ENCODE measurements at places on chromosomes 4 and X. TPM values are rescaled to one million over a fixed set of nuclear protein-coding genes. Genes with fewer than 3 reads are reported as not detected.
A peak's percentile ranks its signal among the peaks of the same experiment; 100 is the strongest.

DNA sequence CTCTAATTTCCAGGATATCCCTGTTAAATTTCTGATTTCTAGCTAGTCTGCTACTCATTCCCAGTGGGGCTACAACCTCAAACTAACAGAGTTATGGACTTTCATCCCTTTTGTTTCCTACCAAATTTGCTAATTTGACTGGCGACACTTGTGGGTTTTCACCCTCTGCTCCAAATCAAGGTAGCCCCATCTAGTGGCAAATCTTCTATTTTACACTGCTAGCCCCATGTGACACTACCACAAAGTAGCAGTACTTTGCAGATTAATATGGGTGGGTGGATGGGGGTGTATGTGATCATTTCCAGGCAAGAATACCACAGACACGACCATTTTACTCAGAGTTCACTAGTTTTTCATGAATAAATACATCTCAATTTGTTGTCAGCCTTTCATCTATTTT lies 150.3 kb downstream of the MSL3 start:
- DNase-seq: peak; percentile 33

DNA sequence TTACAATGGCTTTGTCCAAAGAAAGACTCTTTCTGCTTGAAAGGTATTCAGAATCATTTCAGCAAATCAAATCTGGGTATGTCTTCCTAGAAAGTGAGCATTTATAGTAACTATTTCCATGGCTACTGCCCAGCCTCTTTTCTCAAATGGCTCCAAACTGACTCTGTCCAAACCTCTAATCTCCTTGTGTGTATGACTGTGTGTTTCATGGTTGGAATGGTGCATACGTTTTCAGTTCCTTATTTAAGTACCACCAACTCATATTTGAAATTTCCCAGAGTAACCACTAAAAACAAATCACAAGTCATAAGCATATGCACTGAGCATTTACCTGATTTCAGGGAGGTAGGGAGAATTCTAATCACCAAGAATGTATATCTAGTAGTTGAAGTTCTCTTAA lies 106.0 kb downstream of the TMEM144 start:
- DNase-seq: no peak

DNA sequence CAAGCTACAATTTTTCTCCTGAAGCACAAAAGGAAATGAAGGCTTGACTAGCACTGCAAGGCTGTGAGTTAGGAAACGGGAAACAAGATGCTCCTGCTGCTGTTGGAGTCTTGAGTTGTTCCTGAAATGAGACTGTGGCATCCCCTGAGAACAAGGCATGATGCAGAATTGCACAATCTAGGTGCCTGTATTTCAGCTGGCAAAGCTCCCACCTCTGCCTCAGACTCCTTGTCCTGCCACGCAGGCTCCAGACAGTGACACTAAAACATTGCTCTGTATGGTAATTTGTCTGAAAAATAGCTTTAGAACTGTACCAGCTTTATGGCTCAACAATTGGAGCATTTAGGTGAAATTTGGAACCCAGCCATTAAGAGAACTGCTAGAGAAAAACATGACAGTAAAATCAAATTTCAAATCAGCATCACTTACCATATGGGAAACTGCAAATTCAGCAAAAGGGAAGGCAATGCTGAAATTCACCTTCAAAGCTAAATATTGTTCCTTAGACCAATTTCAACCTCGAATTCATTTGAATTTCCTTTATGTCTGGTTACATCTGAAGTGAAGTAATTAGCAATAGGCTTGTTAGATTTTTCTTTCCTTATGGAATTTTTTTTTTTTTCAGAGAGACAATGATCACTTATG lies 103.4 kb downstream of the MFAP3L start:
- DNase-seq: no peak

- DNase-seq: peak; percentile 77
These were observed 39.2 kb upstream of the ASMTL start for GRCh38 chrX:1491851-1492349.

DNA sequence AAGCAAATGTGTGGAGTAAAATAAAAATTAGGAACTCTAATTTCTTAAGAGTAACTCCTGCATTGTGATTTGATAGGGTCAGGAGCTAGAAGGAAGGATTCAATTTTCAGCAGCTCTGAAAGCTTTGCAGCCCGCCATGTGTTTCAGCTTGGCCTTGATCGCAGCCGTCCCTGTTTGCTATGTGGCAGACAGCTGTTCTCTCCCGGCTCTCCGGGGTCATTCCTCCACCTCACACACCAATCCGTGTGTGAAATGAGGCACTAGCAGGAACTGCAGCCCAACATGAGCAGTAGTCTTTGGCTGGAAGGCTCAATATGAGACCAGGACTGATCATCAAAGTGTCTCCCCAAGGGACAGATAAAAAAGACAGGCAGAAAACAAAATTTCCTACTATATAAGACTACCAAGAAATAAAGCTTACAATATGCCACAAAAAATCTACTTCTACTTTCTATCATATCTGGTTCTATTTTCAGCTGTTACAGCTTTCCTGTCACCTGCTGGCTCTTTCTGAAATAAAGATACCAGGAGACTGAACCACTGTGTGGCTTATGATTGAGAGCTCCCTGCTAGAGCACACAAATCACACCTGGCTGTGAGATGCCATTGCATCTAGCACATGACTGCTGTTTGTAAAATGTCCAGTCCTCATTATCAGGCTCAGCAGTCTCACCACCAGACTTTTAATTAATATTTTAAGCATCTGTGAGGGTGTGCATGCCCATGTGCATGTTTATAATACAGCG lies 44.1 kb upstream of the SEC24B start:
- no peak for DNase-seq

- peak; percentile 7 for DNase-seq
These were observed 118.3 kb downstream of the DNAAF6 start for GRCh38 chrX:107324493-107325310.

DNA sequence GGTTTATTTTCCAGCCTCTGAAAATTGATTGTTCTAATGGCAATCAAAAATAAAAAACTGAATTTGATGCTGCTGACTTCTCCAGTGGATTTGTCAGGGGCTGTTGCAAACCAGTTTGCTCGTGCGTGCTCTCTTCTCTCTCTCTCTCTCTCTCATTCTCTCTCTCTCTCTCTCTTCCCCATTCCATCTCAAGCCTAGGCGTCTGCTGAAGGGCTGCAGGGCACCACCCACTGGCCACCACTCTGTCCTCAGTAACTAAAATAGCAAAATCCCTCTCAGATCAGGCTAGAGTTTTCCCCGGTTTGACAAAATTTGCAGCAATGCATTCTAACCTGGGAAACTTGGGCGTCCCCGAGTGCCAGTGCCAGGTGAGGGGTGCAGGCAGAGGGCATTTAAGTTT lies 19.4 kb downstream of the NKX6-1 start:
- no peak for DNase-seq

DNA sequence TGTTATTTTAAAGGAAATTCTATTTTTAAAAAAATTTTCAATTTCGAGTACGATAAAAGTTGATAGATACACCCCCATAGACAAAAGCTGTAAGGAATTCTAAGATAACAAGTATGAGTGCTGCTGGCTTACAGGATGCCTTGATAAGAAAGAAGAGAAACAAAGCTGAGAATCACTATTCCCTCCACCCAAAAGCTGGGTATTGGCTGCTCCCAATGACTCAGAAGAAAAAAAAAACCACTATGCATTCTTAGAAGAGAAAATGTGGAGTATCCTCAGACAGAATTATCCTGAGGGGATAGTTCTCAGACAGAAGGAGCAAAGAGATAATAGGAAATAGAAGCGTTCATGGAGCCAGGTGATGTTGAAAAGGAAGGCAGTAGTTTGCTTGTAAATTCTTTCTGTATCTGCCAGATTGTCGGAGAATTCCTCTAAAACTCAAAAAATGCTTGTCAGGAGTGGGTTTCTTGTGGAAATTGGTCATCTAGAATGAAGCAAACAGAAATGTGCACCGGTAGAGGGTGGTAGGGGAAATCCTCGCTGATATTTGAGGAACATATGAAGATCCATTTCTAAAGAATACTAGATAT lies 217.5 kb upstream of the ADAMTS3 start:
- DNase-seq: no peak

DNA sequence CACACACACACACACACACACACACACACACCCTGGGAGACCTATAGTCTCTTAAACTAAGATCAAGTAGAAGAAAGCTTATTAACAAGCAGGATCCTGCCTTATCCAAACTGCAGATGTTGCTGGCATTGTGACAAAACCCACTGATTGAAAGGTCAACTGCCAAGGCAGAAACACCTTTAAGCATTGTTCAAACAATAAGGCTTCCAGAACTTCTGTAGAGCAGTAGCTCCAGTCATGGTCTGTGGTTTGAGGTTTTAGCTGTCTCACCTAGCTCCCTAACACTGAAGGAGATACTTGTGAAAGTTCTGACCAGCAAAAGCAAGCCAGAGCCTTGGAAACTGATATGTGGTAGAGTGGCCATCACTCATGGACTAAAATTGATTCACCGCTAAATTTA lies 59.8 kb downstream of the PTCHD1 start:
- no peak for DNase-seq

GRCh38 chr4:80081566-80081965 lies 8.5 kb upstream of the ANTXR2 start:
- no peak for DNase-seq

The MGST2 gene
- 22.9 TPM for total RNA-seq

The SFRP2 gene
- not detected for total RNA-seq

The HSFX4 gene
- not detected for total RNA-seq

The DCAF12L1 gene
- total RNA-seq: not detected

The VCX3B gene
- not detected for total RNA-seq

The UGT2B11 gene
- total RNA-seq: not detected

The PJA1 gene
- 14.0 TPM for total RNA-seq
